Fibroblast of skin of scalp (primary cell): ENCODE measurements at places on chromosomes 12 and 14.

- DNase-seq, result no peak
Measured at GRCh38 chr12:94123127-94123526, 25.2 kb upstream of the PLXNC1 start.

DNA sequence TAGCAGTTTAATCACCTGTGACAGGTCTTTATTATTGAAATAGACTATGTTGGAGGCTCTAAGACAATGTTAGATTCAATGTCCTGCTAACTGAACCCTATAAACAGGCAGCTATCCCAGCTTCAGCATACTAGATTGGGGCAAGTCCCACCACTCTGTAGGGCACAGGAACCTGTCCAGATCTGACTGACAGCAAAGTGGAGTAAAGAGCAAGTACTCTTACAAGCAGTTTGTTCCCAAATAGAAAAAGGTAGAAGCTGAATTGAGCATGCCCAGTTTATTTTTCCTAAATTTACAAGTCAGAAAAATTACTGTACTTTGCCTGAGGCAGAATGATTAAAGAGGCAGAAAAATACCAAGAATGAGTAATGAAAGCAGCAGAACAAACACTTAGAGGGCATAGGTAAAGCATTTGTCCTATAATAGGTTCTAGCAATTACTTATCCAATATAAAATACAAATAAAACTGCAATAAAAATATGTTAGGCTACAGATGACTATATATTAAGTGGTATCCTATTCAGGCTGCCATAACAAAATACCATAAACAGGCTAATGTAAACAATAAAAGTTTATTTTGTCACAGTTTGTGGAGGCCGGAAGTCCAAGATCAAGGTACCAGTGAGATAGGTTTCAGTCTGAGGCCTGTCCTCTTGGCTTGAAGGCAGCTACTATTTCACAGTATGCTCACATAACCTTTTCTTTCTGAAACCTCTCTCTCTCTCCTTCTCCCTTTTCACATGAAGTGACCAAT, 868.2 kb downstream of the C12orf50 start:
- DNase-seq, result no peak

DNA sequence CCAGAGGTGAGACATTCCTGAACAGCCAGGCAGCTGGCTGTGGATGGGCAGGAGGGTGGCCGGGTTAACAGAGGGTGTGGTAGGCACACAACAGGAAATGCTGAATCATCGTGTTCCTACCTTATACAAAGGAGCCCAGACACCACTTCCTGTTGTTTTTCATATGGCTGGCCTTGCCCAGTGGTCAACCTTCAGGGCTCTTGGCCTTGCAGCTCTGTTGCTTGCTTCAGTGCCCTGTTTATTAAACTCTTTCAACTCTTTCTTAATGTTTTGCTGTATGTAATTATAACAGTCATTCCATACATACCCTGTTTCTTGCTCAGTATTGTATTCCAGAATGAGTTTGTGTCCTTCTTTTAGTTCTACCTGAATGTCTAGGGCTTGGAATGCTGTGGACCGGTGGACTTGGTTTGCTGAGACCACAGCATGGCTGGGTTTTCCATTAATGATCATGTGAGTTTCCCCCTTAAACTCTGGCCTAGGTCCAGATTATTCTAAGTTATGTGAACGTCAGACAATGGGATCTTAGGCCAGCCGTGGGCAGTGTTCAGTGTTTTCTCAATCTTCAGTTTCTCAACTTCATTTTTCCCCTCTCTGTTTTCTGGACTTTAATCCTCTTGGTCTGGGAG, 11.9 kb downstream of the CFAP54 start:
- DNase-seq, result peak; percentile 32

- DNase-seq, result no peak
Measured at GRCh38 chr12:116964054-116965050, 53.6 kb downstream of the FBXW8 start.

- no peak for DNase-seq
Measured at GRCh38 chr14:88502740-88503139, 52.1 kb downstream of the PTPN21 start.

- no peak for DNase-seq
Measured at GRCh38 chr14:38616959-38617358, 361.1 kb upstream of the CLEC14A start.

DNA sequence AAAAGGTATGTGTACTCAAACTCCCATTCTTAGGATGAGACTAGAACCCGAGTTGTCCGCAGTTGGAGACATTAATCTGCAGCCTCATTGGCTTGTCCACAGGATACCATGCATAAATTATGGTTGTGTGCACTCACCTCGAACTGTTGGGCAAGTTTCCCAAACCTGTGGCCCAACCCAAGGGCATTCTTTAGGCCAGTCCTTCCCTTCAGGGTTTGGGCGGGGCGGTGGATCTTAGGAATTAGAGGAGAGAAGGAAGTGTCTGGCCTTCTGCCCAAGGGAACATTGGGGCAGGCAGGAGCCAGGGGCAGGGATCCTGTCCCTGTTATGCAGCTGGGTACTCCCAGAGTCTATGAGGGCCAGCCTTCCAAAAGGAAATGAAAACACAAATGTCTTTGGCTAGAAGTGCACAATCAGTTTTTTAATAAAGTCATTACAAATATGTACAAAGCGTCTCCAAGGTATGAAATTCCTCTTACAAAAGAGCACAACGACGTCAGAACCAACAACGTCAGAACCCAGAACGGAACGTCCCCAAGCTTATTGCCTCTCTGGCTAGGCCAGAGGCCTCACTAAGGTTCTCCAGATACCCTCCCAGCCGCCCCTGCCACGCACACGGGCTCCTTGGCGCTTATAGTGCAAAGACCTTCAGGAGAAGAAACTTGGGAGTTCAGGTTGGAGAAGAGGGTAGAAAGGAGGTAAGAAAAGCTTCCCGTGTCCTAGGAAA, 25.3 kb downstream of the HRK start:
- no peak for DNase-seq

DNA sequence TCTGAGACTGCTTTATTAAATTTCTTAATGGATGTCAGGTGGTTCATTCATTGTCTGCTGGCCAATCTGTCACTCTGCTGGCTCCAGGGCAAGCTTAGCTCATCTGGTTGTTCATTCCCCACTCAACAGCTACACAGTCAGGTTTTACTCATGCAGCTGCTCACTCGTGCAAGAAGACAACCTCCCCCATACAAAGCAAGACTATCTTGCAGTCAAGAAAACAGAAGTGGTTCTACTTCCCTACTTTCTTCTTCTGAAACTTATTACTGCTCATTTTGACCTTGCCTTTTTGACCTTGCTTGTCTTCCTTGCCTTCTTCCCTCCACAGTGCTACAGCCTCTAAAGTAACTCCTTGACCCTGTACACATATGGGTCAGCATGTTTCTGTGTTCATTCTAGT, 277.9 kb downstream of the SSPN start:
- no peak for DNase-seq

GRCh38 chr12:64694130-64695040, 64.8 kb downstream of the GNS start:
- DNase-seq, result no peak

GRCh38 chr12:115597157-115597712, 680.3 kb downstream of the MED13L start:
- DNase-seq, result peak; percentile 52

GRCh38 chr14:64787619-64788018, 83.4 kb downstream of the PLEKHG3 start:
- DNase-seq, result no peak

DNA sequence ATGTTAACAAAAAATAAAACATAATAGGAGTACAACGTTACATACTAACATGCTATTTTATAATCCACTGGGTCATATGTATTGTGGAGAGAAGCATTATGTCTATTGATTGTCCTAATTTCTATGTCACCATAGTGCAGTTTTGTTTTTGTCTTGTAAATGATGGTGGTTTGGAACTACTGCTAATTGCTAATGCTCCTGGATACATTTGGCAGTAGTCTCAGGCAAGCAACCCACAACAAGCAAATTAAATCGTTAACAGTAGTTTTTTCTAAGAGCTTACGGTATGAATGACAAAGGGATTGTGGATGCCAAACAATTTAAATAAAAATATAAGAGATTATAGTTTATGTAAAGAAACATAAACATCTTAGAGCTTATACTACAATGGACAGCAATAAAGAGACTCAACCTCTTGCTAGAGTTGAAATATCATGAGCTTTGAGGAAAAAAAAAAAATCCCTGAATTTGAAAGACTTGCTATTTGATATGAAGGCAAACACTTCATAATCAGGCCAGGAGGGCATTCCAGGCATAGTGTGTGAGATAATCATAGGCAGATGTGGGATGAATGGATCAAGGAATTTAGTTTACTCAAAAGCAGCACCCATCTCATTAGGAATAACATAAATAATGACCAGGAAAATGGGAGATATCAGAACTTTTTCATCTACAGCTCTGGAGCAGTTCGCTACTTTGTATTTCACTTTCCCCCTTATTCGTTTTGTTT, 181.3 kb downstream of the CCDC59 start:
- peak; percentile 0 for DNase-seq

DNA sequence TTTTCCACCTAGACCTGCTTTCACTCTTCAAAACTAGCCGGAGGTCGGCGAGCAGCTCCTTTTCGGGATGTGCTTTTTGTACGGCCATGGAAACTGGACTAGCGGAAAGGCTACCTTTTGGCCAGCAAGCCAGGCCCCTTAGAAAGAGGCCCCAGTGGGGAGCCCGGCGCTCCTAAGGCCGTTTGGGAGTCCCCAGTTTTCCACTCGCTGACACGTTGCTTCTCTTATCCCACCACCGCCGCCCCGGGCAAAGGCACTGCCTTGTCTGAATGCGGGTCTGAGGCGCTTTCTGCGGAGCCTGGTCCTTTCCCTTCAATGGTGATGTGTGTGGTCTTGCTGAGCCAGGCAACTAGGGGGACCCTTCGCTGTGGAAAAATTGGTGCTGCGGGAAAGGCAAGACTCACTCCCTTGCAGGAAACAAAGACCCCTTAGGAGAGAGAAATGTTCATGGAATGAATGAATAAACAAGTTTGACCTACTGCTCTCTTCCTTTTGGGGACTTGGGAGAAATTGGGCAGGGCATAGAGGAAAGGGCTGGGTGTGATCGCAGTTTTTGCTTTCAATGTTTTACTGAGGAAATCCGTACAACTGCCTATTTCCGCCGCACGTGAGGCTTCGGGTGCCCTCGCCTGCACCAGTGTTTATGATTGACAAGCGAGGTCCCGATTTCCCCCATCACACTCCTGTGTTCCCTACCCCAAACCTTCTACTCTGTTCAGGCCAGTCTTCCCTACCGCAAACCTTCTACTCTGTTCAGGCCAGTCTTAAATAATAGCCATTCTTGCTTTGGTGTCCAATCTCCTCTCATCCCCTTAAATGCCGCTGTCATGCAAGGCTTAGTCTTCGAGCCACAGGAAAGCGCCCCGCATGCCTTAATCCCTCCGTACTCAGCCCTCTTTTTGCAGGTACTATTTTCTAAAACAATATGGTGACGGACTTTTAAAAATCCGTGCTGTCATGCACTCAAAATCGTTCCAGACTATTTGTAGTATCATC, 1.0 kb upstream of the SLC38A2 start:
- peak; percentile 73 for DNase-seq

DNA sequence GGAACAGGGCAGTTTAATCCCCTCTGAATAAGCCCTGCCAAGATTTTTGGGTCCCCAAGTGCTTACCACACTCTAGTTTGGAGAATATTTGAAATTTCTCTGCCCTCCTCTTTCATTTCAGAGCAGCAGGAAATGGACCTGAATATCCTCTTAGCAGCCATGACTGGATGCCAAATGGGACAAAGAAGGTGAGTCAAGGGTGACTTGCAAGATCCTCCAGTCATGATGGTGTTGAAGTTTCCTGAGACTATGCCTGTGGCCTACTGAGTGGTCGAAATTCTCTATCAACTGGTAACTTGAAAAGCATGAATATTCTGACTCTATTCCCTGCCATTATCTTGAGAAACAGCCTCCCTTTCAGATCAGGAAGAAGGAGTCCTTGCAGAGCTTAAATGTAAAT, 1674.7 kb upstream of the SEL1L start:
- no peak for DNase-seq

- no peak for DNase-seq
Measured at GRCh38 chr14:106039400-106039799, 513.0 kb downstream of the TMEM121 start.

GRCh38 chr14:79820866-79821535, 390.3 kb downstream of the DIO2 start:
- DNase-seq, result no peak

- DNase-seq, result no peak
Measured at GRCh38 chr12:81588235-81589008, 170.7 kb downstream of the PPFIA2 start.

GRCh38 chr14:51370758-51371386, 130.8 kb downstream of the TMX1 start:
- peak; percentile 54 for DNase-seq

DNA sequence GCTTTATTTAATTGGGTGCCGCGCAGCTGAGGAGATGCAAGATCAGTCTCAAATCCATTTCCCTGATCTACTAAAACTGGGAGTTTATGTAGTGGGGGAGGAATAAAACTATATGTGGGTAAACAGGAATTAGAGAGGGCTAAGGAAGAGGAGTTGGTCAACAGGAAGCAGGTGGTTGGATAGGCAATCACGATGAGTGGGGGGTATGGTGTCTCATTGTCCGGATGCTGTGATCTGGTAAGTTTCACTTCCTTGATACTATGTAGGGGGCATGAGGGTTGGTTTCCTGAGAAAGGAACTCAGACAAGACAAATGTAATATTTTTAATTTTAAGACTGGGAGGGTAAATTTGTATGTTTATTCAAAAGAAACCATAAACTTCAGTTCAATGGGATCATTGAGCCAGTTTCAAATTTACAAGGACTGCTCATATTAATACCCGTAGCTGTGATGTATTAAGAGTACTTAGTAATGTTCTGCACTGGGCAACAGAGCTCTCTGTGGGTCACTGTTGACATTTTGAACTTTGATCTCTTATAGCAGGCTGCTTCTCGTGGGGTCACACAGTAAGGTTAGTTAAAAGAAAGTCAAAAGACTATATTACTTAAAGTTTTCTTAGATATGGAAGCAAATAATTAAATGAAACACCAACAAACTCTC, 786.2 kb upstream of the FBXO33 start:
- no peak for DNase-seq

DNA sequence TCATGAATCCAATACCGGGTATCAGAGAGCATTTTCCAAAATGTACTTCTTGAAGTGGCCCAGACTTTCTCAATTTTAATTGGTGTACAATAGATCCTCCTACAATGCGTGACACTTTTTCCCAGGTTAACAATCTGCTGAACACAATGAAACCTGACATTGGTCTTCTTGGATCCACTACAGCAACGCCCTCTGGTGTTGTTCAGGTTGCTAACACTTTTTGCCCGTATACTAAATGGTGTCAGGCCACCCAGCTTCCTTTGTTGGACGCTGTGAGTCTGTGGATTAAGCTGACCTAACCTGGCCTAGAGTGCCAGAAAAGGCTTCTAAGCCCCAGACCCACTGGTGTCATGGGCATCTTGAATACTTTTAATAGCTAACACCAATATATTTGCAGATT, 89.2 kb downstream of the KCNK10 start:
- peak; percentile 3 for DNase-seq

GRCh38 chr14:23043754-23044153, 1.7 kb downstream of the PSMB11 start:
- DNase-seq, result no peak
